ENCODE measurements at places on chromosomes 7 and 10. TPM values are rescaled to one million over a fixed set of nuclear protein-coding genes. Genes with fewer than 3 reads are reported as not detected.

GRCh38 chr7:48832303-48832845 is 92.0 kb upstream of the CDC14C start:
- DNase-seq = no peak

DNA sequence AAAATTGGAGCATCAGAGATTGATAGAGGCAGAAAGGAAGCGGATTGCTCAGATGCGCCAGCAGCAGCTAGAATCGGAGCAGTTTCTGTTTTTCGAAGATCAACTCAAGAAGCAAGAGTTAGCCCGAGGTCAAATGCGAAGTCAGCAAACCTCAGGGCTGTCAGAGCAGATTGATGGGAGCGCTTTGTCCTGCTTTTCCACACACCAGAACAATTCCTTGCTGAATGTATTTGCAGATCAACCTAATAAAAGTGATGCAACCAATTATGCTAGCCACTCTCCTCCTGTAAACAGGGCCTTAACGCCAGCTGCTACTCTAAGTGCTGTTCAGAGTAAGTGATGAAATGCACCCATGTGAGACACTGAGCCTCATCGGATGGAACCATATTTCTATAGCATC is 33.1 kb downstream of the STAMBPL1 start:
- no peak for DNase-seq

DNA sequence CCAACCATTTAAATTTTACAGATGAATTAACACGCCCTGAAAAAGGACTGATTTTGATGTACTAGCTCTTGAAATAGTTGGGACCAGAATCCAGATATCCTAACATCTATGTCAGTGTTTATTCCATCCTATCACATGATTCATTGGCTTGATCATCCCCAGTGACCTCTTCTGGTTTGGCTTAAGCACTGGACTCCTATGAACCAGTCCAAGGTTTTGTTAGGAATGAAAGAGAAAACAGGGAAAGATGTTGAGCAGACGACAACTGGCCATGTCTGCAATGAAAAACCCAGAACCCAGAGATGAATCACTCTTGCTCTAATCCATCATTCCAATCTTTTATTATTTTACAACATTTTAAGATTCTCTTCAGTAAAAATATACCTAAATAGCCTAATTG is 1080.9 kb downstream of the SORCS1 start:
- no peak for DNase-seq

The EPDR1 gene
- 0.42 TPM for total RNA-seq

DNA sequence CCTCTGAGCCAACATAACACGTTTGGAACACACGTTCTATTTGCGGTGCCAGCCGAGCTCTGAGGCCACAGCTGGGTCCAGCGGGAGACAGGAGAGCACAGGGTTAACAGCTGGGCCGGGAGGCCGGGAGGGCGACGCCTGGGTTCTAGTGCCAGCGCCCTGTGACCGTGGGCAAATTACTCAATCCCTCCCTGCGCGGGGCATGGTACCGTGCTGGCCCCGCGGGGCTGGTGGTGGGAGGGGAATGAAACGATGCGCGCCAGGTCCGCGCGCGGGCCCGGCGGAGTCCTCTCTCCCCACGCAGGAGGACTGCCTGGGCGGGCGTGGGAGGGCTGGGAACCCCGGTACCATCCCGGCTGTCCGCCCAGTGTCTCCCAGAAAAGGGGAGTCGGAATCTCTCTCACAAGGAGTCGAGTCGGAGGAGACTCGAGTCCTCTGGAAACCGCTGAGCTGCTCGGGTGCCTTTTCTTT is 30.4 kb downstream of the LEP start:
- DNase-seq = no peak

- no peak for DNase-seq
Measured at GRCh38 chr7:25361863-25362262, 133.6 kb upstream of the NPVF start.

DNA sequence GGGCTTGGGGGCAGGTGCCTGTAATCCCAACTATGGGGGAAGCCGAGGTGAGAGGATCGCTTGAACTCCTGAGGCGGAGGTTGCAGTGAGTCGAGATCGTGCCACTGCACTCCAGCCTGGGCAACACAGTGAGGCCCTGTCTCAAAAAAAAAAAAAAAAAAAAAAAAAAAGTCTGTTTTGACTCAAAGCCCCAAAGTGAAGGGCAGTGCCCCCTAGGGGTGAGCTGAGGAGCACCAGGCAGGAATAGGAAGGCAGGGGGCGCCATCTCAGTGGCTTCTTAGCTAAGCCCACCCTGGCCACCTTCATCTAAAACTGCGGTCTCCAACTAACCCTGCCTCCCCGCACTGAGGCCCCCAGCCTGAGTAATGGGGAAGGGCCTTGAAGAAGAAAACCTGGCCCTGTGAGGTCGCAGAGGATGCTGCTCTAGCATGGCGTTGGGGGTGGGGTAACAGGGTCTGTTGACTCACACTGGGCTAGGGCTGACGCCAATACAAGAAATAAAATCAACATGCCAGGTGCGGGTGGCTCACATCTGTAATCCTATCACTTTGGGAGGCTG is 9.8 kb downstream of the PODXL start:
- DNase-seq = no peak

DNA sequence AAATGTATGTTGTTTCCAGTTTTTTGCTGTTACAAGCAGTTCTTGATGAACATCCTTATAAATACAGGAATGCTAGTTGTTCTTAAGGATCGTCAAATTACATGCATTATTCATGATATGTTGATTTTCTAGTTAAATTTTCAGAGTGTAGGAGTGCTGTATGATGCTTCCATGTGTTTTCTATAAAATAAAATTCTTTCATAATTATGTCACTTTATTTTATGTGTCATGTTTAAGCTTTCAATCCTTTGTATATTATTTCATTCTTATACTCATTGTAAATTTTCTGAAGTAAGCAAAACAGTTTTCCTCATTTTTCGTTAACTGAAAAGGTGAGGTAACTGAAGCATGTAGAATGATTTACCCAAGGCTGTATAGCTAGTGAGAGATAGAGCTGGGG is 16.8 kb upstream of the MYPN start:
- DNase-seq = no peak

DNA sequence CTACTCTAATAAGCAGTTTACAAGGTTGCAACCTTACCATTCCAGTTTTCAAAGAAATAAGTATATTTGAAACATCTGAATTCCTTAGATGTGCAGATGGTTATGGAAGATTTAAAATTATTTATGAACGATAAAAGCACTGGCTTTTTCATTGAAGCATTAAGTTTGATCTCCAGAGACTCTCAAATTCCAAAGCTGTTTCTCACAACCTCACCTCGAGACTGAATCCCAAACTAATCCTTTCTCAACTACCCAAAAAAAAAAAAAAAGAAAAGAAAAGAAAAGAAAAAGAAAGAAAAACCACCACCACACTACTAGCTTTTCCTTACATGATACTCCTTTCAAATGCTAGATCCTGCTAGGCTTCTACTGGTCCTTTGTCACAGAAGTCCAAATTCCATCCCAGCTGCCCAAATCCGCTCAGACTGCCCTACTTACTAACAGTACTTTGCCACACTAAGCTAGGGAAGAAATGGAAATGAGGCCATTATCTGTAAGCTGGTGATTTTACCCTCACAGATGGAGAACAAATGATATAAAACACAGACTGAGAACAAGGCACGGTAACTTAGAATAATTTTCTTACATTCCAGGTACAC is 100.6 kb upstream of the CDK1 start:
- DNase-seq = no peak

DNA sequence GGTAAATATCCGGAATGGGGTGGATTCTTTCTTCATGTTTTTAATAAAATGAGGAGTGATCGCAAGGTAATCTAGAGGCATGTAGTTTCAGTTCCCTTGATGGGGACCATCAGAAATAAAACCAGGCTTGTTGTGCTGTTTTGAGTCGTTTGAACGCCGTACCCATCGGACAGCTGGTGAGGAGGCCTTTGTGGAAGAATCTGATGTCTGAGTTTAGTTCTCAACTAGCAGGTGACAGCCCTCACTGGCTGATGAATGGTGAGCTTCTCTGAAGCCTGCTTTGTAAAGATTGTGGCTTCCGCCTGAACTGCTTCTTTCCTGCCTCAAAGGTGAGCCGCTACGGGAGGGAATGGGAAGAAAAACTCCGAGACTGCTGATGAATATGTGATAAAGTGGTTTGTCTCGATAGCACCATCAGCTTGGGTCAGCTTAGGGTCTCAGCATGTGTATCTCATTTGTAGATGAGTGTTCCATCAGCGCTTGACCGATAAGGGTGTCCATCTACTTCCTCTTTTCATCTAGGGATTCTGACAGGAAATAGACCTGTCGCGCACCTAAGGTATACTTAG is 977 bp downstream of the TMEM248 start:
- peak; percentile 65 for DNase-seq

DNA sequence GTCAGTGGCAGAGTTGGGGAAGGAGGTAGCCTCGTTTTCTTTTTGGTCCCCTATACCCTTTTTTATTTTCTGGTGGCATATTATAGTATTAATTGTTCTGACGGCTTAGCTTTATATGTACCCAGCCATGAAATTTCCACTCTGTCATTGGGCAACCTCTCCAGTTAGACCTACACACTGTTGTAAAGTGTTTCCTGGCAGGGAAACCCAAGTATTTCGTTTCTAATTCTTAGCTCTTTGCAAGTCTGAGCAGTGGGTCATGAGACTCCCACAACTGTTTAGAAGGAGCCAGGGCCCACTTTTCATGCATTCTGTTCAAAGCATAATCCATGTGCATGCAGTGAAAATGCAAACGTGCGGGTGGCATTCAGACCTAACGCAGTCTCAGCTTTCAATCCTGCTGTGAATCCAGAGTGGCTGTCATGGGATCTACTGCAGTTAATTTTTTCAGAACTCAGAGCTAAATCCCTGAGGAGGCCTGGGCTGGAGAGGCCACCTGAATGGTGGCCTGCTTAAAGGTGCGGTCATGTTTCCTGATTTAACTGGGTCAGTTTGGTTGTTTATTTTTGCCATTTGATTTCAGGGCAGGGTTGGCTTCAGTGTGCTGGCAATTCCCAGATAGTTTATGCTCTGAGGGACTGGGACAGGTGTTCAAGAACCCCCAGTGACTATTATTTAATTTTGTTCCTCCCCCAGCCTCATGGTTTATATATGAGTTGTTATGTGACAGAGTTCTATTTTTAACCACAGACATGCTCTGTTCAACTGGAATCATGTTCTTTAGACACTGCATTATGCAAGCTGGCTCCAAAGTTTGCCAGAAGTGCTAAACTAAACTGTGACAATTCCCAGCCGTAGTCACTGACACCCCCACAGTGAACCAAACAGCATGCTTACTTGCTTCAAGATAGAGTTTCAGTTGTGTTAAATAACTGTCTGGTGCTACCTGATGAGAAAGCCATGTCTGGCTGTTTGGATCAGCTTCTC is 27.4 kb upstream of the SYPL1 start:
- no peak for DNase-seq

The RET gene
- not detected for total RNA-seq

DNA sequence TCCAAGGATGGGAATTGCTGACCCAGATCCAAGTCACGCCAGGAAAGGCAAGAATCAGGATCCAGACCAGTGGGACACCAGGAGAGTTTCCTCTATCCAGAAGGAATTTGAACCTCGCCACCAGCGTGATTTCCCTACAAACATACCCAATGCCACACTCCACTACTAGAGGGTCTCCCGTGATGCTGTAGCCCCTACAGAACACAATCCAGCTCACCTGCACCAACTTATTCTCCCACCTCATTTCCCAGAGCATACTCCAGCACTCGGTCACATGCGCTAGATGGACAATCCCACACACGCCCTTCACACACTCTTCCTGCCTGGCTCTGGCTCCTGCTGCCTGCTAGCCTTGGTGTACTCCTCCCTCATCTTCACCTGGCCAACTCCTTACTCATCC is 142.1 kb upstream of the PDE1C start:
- DNase-seq = no peak

DNA sequence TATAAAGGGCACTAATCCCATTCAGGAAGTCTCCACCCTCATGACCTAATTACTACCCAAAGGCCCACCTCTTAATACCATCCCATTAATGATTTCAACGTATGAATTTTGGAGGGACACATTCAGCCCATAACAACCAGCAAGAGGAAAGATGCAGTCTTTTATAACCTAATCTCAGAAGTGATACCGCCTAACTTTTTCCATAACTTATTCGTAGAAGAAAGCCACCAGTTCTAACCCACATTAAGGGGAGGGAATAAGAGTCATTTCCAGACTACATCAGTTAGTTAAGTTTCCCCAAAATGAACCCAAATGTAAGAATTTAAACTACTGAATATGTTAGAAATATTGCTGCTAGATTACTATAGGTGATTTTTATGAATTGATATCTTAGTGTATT is 32.1 kb upstream of the LHFPL3 start:
- no peak for DNase-seq

- DNase-seq = no peak
Measured at GRCh38 chr7:83267141-83267631, 104.5 kb upstream of the PCLO start.

The FGFR2 gene
- total RNA-seq = 0.22 TPM

The NUDT13 gene
- 0.71 TPM for total RNA-seq

- no peak for DNase-seq
Measured at GRCh38 chr7:77425101-77426051, 9.2 kb upstream of the GSAP start.

The ZP3 gene
- total RNA-seq = 6.6 TPM

DNA sequence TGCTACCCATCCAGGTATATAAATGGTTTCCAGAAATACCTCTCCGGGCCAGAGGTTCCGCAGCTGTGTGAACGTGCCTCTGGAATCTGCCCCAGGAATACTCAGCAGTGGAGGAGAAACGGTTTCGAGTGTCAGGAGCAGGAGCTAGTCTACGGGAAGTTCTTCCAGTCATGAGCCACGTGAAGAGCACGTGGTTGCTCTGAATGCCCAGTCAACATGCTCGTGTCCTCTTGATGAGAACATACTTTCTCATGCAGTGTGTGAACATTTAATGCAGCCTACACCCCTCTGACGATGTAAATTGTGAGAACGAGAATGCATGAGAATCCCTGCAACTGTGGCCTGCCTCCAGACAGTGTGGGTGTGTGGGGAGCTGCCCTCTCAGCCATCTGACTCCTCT is 277.0 kb upstream of the SHH start:
- no peak for DNase-seq

GRCh38 chr7:143256932-143257331 is 6.3 kb upstream of the GSTK1 start:
- no peak for DNase-seq

The ITIH5 gene
- total RNA-seq = not detected

- no peak for DNase-seq
Measured at GRCh38 chr10:46999217-46999616, 88.0 kb downstream of the PTPN20 start.

DNA sequence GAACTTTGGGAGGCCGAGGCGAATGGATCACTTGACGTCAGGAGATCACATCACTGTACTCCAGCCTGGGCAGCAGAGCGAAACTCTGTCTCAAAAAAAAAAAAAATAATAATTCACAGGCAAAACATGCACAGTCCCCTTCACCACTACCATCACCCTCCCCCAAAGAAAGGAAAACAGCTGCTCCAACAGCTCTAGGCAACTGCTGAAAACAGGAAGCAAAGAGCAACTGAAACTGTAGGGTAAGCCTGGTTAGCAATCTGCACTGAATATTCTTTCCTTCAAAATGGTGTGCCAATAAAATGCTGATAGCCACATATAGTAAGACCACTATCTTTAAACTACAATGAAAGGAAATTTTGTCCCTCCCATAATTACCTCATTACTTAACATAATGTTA is 11.8 kb downstream of the NT5C2 start:
- no peak for DNase-seq

GRCh38 chr7:134234216-134234615 is 82.5 kb downstream of the SLC35B4 start:
- DNase-seq = no peak

Data from CD8-positive, alpha-beta T cell (primary cell).